ENCODE measurements at places on chromosomes 16 and 17. TPM values are rescaled to one million over a fixed set of nuclear protein-coding genes. Genes with fewer than 3 reads are reported as not detected.

CCDC144A gene
- total RNA-seq = 1.1 TPM

RDM1 gene
- total RNA-seq = 0.35 TPM

PABPN1L gene
- not detected for total RNA-seq

CA5A gene
- total RNA-seq = not detected

KCNJ2 gene
- total RNA-seq = not detected

KLHL10 gene
- 0.67 TPM for total RNA-seq

ZPBP2 gene
- not detected for total RNA-seq

TEKT5 gene
- not detected for total RNA-seq

CD300LB gene
- not detected for total RNA-seq

GRCh38 chr17:59892251-59892923 is 356 bp downstream of the TUBD1 start:
- no peaks in the 10 kb centered on the region for H3K27me3 ChIP-seq
- peak overlapping the region; percentile 96 for H3K4me3 ChIP-seq
- peaks cover 2% of the 10 kb centered on the region for H3K36me3 ChIP-seq
- H3K27ac ChIP-seq = peak overlapping the region; percentile 96
- peaks cover 39% of the 10 kb centered on the region for H3K4me1 ChIP-seq

GRCh38 chr17:17570798-17571716 is 20.5 kb downstream of the PEMT start:
- no peaks in the 10 kb centered on the region for H3K36me3 ChIP-seq
- DNase-seq = peak; percentile 86
- H3K4me1 ChIP-seq = peaks cover 20% of the 10 kb centered on the region
- H3K27ac ChIP-seq = no peak overlapping the region
- H3K27me3 ChIP-seq = no peaks in the 10 kb centered on the region
- H3K4me3 ChIP-seq = no peak overlapping the region

DNA sequence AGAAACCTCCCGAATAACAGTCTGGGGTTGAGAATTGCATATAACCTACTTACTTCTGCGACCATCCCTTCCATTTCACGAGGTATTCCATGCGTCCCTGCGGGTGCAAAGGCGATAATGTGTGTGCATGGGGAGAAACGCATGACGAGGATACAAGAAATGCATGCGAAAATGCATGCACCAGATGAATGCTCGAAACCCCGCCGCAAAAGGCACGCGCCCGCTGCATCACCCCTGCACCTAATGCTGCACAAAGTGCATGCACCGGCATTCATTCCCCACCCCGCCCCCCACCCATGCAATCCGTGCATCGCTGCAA is 474 bp downstream of the CBX8 start:
- peaks cover 45% of the 10 kb centered on the region for H3K4me1 ChIP-seq
- H3K4me3 ChIP-seq = peak overlapping the region; percentile 79
- DNase-seq = no peak
- H3K27ac ChIP-seq = peak overlapping the region; percentile 45

DNA sequence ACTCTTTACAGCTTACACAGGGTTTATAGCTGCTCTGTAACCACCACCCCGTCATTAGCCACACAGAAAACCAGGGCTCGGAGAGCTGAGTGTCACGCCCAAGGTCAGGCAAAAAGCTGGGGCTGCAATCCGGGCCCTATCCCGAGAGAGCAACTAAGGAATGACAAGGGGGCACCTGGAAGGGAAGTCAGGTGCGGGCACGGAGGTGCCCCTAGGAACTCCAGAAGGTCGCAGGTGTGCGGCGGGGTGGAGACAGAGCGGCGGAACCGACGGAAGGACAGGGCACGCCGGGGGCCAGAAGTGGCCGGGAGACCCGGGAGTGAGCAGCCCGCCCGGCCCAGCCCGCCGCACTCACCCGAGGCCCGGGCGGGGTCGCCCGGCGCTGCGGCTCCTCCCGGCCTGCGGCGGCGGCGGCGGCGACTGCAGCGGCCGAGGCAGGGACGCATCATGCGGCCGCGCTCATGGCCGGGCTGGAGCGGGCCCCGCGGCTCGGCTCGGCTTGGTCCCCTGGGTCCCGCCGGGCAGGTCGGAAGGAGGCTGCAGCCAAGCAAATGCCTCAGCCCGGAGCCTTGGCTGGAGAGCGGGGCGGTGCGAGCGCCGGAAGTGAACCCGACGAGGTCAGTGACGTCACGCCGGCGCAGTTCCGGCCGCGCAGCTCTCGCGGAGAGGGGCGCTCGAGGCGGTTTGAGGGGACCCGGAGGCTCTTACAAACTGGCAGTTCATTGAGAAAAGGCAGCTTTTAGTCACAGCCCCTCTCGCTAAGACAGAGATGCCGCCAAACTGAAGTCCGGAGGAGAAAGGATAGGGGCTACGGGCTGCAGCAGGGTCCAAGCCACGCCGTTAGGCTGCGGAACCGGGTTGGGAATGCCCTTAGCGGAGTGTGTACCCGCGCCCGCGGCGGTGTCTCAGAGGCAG is at the start of gene ZDHHC7:
TSS of gene ZDHHC7 (minus strand) at position 605 of the 915 bp plus-strand sequence. CDS start 20,917 bp downstream, outside the sequence.
- peak within 1 kb of the TSS; percentile 98 for H3K4me3 ChIP-seq
- peaks cover 46% of the 10 kb centered on the region for H3K4me1 ChIP-seq
- DNase-seq = no peak
- no peaks in the 10 kb centered on the region for H3K27me3 ChIP-seq

DNA sequence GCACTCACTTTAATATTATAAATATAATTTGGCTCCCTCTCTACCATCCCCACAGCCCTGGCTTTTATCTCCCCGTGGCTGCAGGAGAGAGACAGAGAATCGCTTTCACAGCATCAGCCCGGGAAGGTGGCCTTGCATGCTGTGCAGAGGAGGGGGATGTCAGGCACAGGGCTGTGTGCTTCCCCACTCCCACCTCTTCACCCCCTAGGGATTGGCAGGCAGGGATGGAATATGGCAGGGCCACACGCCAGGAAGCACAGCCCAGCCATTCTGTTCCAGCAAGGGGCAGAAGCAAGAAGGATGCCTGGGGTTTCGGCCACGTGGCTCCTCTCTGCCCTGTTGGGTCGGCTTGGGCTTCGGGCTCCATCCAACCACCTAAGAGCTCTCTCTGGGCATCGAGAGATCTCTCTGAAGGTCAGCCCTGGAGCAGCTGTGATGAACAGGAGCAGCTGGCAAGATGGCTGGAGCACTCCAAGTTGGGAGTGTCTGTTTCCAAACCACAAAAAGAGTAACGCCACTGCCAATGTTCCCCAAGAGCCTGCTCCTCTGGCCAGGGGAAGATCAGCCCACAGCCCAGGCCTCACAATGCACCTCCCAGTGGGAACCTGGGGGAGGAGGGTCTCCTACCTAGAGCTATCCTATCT is 223.2 kb downstream of the C16orf78 start:
- no peaks in the 10 kb centered on the region for H3K36me3 ChIP-seq
- no peaks in the 10 kb centered on the region for H3K27me3 ChIP-seq
- H3K4me1 ChIP-seq = peaks cover 18% of the 10 kb centered on the region
- no peak overlapping the region for H3K4me3 ChIP-seq
- peak; percentile 61 for DNase-seq

GRCh38 chr17:82402865-82403264 is 15.3 kb upstream of the HEXD start:
- H3K4me3 ChIP-seq = no peak overlapping the region
- peaks cover 10% of the 10 kb centered on the region for H3K36me3 ChIP-seq
- H3K27ac ChIP-seq = no peak overlapping the region
- peaks cover 17% of the 10 kb centered on the region for H3K4me1 ChIP-seq
- H3K27me3 ChIP-seq = no peaks in the 10 kb centered on the region

DNA sequence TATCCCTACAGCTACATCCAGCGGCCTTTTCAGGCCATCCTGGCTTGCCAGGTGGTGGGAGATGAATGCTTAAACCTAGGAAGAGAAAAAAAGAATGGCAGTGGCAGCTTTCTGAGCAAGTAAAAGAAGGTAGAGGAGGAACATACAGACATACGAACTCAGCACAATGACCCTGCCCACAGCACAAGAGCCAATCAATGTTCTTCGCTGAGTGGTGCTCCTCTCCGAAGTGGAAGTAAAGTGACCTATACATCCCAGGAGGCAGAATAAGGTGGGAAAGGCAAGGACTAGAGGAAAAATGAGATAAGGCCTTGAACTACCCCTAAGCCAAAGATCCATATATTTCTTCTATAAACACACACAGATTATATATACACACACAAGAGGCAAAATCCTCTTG is 28.7 kb downstream of the USP31 start:
- H3K27ac ChIP-seq = no peak overlapping the region
- peaks cover 41% of the 10 kb centered on the region for H3K4me1 ChIP-seq
- no peak overlapping the region for H3K4me3 ChIP-seq

DNA sequence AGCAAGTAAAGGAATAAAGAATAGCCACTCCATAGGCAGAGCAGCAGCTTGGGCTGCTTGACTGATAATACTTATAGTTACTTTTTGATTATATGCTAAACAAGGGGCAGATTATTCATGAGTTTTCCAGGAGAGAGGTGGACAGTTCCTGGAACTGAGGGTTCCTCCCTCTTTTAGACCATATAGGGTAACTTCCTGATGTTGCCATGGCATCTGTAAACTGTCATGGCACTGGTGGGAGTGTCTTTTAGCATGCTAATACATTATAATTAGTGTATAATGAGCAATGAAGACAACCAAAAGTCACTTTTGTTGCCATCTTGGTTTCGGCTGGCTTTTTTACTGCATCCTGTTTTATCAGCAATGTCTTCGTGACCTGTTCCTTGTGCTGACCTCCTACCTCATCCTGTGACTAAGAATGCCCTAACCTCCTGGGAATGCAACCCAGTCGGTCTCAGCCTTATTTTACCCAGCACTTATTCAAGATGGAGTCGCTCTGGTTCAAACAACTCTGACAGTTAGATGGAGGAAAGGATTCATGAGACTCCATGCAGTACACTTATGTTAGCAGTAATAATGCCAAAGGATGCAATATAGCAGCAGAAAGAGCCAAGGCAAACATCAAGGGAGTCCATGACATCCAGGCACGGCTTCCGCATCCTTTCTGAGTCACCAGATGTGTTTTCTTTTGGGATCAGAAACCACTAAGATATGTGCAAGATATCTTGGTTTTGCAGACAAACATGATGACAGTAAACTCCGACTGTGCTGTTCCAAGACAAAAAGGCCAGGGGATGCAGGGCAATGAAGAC is 55.8 kb upstream of the B4GALNT2 start:
- H3K36me3 ChIP-seq = no peaks in the 10 kb centered on the region
- H3K27me3 ChIP-seq = peaks cover 6% of the 10 kb centered on the region
- H3K27ac ChIP-seq = peak overlapping the region; percentile 79
- DNase-seq = no peak

DNA sequence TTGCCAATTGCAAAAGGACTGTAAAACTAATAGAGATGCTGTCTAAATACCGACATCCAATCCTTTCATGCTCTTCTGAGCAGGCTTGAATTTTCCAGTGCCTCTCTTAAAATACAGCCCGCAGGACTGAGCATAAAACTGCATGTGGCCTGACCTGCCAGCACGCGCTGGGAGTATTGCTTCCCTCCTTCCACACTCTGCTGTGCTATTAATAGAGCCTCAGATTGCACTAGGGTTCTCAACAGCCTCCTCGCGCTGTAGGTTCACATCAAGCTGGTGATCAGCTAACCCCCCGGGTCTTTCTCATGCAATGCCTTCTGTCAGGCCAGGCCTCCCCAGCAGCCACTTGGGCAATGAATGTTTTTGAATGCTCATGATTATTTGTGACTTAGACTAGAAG is 14.2 kb upstream of the MSI2 start:
- H3K27me3 ChIP-seq = peaks cover 4% of the 10 kb centered on the region
- DNase-seq = no peak
- no peak overlapping the region for H3K27ac ChIP-seq
- no peaks in the 10 kb centered on the region for H3K36me3 ChIP-seq
- H3K4me1 ChIP-seq = peaks cover 4% of the 10 kb centered on the region
- no peak overlapping the region for H3K4me3 ChIP-seq

- H3K4me3 ChIP-seq = no peak overlapping the region
- no peaks in the 10 kb centered on the region for H3K27me3 ChIP-seq
- peaks cover 2% of the 10 kb centered on the region for H3K36me3 ChIP-seq
- no peak for DNase-seq
Observed at GRCh38 chr17:80252871-80253270, 7.8 kb upstream of the RNF213 start.

DNA sequence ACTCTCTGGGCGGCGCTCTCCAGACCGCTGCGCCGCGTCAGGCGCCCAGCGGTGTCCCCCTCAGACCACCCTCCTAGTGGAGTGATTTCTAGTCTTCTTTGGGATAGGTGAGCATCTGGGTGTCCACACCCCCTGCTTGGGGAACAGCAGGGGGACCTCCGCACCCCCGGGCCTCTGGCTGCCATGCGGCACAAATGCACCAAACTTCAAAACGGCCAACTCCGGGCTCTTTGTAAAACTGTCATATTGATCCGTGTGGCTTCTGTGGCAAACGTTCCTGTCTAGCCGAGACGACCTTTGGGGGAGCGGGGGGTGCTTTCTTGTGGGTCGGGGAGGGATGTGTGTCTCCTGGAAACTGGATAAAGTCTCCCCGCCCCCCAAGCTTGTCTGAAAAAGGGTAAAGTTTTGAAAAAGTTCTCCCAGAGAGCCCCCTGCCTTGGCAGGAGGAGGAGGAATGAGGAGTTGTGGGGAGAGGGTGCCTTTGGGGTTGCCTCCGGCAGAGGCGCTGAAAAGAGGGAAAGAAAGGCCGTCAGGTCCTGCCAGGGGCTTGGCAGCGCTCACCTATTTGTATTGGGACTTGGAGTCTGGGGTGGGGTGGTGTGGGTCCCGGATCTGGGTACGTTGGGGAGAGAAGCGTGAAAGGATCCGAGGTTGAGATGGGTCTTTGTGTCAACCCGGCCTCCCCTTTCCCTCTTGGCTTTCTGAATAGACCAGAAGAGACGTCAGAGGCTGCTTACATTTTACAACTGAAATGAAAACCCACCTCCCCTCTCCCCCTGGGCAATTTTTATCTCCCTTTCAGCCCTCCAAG is 2.2 kb upstream of the CHD3 start:
- peaks cover 9% of the 10 kb centered on the region for H3K36me3 ChIP-seq
- peaks cover 3% of the 10 kb centered on the region for H3K4me1 ChIP-seq
- no peaks in the 10 kb centered on the region for H3K27me3 ChIP-seq
- DNase-seq = no peak
- H3K4me3 ChIP-seq = no peak overlapping the region

DNA sequence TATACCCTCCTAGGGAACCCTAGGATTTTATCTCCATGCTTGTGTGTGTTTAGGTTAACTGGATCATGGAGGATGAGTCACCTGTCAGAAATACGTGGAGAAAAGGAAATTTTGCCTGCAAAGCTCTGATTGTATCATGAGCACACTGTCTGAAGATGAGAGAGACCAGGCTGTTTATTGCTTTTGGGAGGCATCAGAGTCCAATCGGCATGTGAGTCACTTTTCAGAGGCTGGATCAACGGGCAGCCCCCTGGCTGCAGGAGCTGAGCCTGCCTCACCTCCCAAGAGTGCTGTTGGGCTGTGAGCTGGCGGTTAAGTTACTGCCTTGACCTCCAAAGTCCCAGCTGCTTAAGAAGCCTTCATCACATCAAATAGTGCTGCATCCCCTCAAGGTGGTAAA is 41.5 kb upstream of the MED9 start:
- H3K4me1 ChIP-seq = no peaks in the 10 kb centered on the region
- H3K27ac ChIP-seq = no peak overlapping the region
- no peak overlapping the region for H3K4me3 ChIP-seq
- H3K27me3 ChIP-seq = peaks cover 17% of the 10 kb centered on the region

Measured in chondrocyte (in vitro differentiated cells).